ENCODE measurements at places on chromosomes 7 and 10. TPM values are rescaled to one million over a fixed set of nuclear protein-coding genes. Genes with fewer than 3 reads are reported as not detected.

Gene LRMDA
- 5.5 TPM for total RNA-seq

Gene NEURL1
- 0.22 TPM for total RNA-seq

Gene LAMB1
- total RNA-seq: 240 TPM

Gene GGCT
- total RNA-seq: 90.6 TPM

Gene CFTR
- total RNA-seq: 267 TPM

Gene TYSND1
- 21.4 TPM for total RNA-seq

Gene HOXA3
- 20.9 TPM for total RNA-seq

Gene PCLO
- 9.1 TPM for total RNA-seq

Gene GIMAP8
- not detected for total RNA-seq

Gene SORCS1
- not detected for total RNA-seq

Gene CCL26
- total RNA-seq: not detected

Gene PHF14
- 37.7 TPM for total RNA-seq

Gene IL6
- 20.7 TPM for total RNA-seq

Gene PSD
- 0.34 TPM for total RNA-seq

Gene CUZD1
- 0.93 TPM for total RNA-seq

Gene LEP
- not detected for total RNA-seq

Gene TRIM4
- total RNA-seq: 16.9 TPM

Gene GRK5
- 2.4 TPM for total RNA-seq

Gene IGF2BP3
- 111 TPM for total RNA-seq

Gene HEPACAM2
- total RNA-seq: not detected

Gene TUBAL3
- total RNA-seq: not detected

Gene AKR1B15
- 0.73 TPM for total RNA-seq

Gene PPIF
- 86.2 TPM for total RNA-seq

Gene ACSL5
- total RNA-seq: 35.3 TPM

Gene CYP3A4
- total RNA-seq: not detected

Gene NKX1-2
- total RNA-seq: not detected

Gene ZNF736
- total RNA-seq: 8.6 TPM

Gene FFAR4
- total RNA-seq: 0.61 TPM

Gene COMTD1
- 67.6 TPM for total RNA-seq

Gene NEUROD6
- total RNA-seq: not detected

Gene ACBD7
- total RNA-seq: 8.2 TPM

Gene SDK1
- total RNA-seq: 20.0 TPM

Gene ADAM22
- 3.2 TPM for total RNA-seq

Gene FAM25C
- not detected for total RNA-seq

Gene C10orf67
- 0.45 TPM for total RNA-seq

Gene KLF14
- total RNA-seq: 0.17 TPM

Gene PLEKHS1
- 13.8 TPM for total RNA-seq

Gene GPR141
- not detected for total RNA-seq

Gene CYP2C18
- 13.0 TPM for total RNA-seq

Gene RAB19
- total RNA-seq: 4.7 TPM

Gene FEZF1
- 0.22 TPM for total RNA-seq

Gene CDK14
- 31.4 TPM for total RNA-seq

Gene ARID5B
- 9.5 TPM for total RNA-seq

Gene AOC1
- 1.8 TPM for total RNA-seq

Gene LLCFC1
- total RNA-seq: not detected

Gene SPDYE16
- not detected for total RNA-seq

Gene CALHM3
- total RNA-seq: not detected

Gene RBP4
- total RNA-seq: 1.5 TPM

Gene XRCC2
- 23.1 TPM for total RNA-seq

Data from Calu3 (cell line).